CD8-positive, alpha-beta memory T cell (primary cell): ENCODE measurements at places on chromosomes 2 and 18.

DNA sequence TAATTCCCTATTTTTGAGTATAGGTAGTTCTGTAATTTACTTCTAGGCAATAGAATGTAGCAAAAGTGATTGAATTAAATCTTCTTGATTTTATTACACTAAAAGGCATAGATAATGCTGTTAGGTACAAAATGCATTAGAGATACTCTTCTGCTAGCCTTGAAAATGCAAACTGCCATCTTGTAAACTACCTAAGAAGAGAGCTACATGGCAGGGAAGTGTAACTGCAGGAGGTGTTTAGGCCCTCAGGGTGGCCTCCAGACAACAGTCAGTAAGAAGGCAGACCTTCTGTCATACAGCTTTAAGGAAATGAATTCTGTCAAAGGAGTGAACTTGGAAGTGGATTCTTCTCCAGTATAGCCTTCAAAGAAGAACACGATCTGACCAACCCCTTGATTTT, 1396.8 kb upstream of the SLC39A10 start:
- no peak for DNase-seq

GRCh38 chr2:64327510-64328414, 126.2 kb upstream of the LGALSL start:
- peak; percentile 30 for DNase-seq

DNA sequence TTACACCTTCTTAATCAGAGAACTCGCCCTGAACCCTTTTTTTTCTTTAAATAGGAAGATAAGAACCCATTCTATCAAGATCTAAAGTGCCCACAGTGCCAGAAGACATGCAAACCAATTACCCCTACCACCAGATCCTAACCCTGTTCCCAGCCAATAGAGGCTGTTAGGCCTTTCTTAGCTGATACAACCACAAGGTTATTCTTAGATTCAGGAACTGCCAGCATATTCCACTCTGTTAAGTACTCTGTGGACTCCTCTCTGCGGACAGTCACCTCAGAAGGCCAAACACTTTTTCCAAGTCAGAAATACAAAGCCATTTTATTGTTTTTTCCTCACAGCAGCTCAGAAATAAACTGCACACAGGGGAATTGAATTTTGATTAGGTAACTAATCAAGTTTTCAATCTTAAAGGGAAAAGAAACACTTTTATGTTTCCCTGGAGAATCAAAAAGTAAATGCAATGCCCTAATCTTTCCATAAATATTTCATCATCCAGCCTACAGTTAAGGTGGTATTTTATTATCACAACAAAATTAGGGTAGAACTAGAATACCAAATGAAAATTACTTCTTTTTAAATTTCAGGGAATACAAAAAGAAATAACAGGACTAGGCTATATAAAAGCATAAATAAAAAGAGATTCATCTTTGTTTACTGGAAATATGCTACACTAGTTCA, 111.4 kb downstream of the NBAS start:
- DNase-seq: no peak

GRCh38 chr2:30580391-30580790, 133.3 kb downstream of the LCLAT1 start:
- no peak for DNase-seq

DNA sequence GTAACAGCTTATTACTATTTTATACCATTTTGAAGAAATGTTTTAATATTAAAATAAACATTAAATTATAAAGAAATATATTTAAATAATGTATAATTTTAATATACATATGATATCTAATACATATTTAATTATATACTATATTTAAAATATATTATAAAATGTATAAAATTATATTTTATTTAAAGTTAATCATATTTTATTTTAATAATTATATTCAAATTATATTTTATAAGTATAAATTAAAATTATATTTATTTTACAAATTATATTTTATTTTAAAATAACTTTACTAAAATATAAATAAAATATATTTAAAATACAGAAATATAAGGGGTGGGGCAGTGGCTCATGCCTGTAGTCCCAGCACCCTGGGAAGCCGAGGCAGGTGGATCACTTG, 2.1 kb downstream of the CRYGD start:
- no peak for DNase-seq
